Stimulated activated CD8-positive, alpha-beta memory T cell treated with anti-CD3 and anti-CD28 coated beads, Interleukin-15, amount 100 ng/mL, for 4 hours (primary cell): ENCODE measurements at places on chromosomes 3 and 15.

- DNase-seq, result no peak
These were observed 12.4 kb upstream of the CHRM5 start for GRCh38 chr15:33955945-33956344.

DNA sequence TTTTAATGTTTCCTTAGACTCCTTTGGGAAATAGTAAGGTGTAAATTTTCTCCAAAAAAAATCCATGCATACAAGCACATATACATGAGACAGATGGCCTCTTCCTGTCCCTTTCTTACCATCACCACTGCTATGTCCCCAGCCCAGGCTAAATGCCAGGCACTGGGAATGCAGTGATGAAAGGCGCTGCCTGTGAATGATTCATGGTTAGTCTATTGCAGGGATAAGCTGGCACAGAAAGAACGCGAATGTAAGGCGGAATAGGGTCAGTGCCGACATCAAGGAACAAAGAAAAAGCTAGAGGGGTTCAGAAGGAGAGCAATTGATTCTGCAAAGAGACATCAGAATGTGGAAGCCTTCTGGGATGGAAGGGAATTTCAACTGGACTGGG lies 36.2 kb upstream of the CFAP161 start:
- no peak for DNase-seq

DNA sequence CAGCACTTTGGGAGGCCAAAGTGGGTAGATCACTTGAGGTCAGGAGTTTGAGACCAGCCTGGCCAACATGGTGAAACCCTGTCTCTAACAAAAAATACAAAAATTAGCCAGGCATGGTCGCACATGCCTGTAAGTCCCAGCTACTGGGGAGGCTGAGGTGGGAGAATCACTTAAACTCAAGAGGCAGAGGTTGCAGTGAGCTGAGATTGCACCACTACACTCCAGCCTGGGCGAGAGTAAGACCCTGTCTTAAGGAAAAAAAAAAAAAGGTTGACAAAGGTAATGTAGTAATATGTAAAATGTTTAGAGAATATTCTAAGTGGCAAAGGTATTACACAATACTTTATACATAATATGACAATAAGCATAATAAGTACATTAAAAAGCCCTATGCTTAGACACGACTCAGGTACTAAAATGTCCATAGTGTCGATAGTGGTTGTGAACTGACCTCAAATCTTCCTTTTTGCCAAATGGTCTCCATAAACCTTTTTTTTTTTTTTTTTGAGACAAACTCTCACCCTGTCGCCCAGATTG lies 16.5 kb downstream of the RPN1 start:
- DNase-seq, result no peak

DNA sequence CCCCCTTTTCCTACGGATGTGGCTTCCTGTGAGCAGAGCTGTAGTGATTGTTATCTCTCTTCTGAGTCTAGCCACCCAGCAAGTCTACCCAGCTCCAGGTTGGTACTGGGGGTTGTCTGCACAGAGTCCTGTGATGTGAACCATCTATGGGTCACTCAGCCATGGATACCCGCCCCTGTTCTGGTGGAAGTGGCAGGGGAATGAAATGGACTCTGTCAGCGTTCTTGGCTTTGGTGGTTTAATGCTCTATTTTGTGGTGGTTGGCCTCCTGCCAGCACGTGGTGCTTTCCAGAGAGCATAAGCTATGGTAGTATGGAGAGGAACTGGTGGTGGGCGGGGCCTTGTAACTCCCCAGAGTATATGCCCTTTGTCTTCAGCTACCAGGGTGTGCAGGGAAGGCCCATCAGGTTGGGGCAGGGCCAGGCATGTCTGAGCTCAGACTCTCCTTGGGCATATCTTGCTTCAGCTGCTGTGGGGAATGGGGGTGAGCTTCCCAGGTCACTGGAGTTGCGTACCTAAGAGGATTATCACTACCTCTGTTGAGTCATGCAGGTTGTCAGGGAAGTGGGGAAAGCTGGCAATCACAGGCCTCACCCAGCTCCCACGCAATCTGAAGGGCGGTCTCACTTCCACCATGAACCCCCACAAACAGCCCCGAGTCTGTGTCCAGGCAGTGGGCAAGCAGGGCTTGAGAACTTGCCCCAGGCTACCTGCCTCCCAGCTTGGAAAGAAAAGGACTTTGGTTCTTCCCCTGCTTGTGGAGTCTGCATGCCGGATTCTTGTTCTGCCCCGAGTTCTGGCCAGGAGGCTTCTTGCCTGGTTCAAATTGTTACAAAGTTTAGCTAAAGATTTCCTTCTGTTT lies 9.0 kb upstream of the ADGRG7 start:
- DNase-seq, result no peak

DNA sequence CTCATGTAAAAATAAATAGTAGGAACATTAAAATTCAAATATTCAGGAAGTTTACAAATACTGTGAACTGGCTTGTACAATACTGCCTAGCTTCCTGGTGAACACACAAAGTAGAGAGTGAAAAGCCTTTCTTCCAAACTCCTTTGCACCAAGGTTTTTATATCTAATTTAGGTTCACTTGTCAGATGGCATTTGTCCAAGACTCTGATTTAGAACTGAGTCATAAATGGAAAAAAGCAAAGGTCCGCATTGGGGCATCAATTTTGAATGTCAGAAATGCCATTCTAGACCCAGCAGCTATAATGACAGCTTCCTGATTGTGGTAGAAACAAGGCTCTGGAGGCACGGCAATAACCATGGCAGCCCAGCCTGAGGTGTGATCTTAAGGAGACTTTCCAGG lies 160.7 kb downstream of the PDE8A start:
- no peak for DNase-seq

- DNase-seq, result no peak
These were observed 197.7 kb downstream of the CD47 start for GRCh38 chr3:107892955-107893624.

DNA sequence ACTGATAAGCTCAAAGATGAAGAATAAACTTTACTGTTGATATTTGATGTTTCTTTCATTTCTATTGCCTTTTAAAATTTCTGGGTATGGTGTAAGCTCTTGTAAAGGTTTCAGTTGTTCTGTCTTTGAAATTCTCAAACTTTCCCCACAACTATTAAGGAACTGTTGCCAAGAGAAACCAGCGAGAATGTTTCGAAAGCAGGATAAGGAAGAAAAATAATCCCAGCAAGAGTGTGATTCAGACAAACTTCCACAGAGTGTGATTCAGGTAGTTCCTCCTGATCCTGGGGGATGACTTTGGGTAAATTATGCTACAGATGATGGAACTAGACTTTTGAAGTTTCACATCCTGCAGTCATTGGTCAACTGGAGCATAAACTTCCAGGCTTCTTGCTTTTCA lies 632.0 kb downstream of the NSUN3 start:
- no peak for DNase-seq

DNA sequence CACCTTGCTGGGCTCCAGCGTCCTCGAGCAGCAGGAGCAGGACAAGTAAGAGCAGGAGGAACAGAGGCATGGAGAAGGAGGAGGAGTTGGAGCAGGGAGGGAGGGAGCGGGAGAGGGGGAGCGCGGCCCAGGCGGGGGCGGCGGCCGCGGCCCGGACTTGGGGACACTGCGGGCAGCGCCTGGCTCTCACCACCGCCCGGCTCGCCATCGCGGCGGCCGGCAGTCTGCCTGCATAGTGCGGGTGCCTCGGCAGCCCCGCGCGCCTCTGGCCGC lies 440 bp downstream of the DCBLD2 start:
- DNase-seq, result no peak

GRCh38 chr15:41801850-41802455 lies 25.9 kb upstream of the JMJD7 start:
- DNase-seq, result no peak

- no peak for DNase-seq
These were observed 566.9 kb upstream of the CCDC54 start for GRCh38 chr3:106810300-106810875.

- no peak for DNase-seq
These were observed 29.2 kb downstream of the CADPS start for GRCh38 chr3:62845996-62846395.

GRCh38 chr15:48866141-48866563 lies 11.8 kb upstream of the EID1 start:
- no peak for DNase-seq

DNA sequence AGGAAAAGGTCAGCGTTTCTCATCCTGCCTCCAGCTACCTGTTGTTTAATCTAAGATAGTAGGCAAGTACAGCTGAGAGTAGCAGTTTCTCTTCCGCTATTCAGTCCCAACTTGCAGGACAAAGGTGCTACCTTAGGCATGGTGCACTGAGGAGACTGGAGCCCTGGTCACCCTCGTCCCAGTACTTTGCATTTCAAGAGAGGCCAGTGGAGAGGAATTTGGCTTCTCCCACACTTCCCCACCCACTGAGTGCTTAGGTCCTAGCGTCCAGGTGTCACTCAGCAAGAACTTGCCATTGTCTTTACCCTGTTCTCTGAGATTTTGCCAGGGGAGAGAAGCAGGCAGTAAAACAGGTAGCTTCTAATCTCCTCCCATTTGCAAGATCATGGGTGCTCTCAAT lies 12.5 kb upstream of the RPN1 start:
- no peak for DNase-seq

- no peak for DNase-seq
These were observed 200.7 kb downstream of the SOX2 start for GRCh38 chr3:181912384-181912783.

DNA sequence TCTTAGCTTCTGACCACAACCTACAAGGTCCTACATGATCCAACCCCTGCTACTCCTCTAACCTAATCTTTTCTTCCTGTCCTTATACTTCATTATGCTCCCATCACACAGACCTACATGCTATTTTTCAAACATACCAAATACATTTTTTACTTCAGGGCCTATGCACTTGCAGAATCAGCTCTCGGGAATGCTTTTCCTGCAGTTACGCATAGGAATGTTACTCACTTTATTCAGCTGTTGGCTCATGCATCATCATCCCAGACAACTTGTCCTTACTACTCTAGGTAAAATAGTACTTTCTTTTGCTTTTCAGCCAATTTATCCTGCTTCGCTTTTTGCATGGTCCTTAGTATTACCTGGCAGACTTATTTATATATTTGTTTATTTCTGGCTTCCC lies 105.6 kb downstream of the OXSM start:
- DNase-seq, result no peak

GRCh38 chr15:59236394-59236793 lies 29.8 kb downstream of the LDHAL6B start:
- no peak for DNase-seq

- DNase-seq, result no peak
These were observed 60.4 kb downstream of the HMG20A start for GRCh38 chr15:77480859-77481633.
